ENCODE measurements at places on chromosomes 4 and X.

DNA sequence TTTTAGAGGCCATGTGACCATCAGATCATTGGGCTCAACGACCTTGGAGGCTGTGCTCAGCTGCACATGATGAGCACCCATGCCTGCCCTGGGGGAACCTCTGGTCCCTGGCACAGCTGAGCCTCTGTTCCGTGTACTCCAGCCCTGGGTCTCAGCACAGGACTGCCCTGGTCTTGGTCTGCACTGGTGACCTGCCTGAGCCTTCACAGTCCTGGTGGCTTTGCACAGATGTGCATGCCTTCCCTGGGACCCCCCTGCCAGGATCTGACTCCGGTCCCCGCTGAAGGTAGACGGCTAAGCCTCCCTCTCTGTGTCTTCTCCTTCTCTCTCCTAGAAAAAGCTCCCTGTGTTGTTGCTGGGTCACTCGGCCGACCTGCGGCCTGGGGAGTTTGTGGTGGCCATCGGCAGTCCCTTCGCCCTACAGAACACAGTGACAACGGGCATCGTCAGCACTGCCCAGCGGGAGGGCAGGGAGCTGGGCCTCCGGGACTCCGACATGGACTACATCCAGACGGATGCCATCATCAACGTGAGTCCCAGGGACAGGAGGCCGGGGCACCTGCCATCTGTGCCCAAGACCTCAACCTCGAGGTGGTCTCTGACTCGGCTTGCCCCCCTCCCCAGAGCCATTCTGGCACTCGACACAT lies 21.6 kb downstream of the HTRA3 start:
- DNase-seq: no peak

- no peak for DNase-seq
These were observed 37.4 kb downstream of the LARP7 start for GRCh38 chr4:112674376-112674775.

- no peak for DNase-seq
These were observed 212.7 kb downstream of the KCNIP4 start for GRCh38 chr4:21735866-21736265.

GRCh38 chr4:15742083-15742582 lies 36.0 kb upstream of the CD38 start:
- no peak for DNase-seq

GRCh38 chr4:80419946-80420345 lies 84.4 kb downstream of the CFAP299 start:
- no peak for DNase-seq

- DNase-seq: no peak
These were observed 79.6 kb downstream of the SMIM20 start for GRCh38 chr4:25993395-25994185.

DNA sequence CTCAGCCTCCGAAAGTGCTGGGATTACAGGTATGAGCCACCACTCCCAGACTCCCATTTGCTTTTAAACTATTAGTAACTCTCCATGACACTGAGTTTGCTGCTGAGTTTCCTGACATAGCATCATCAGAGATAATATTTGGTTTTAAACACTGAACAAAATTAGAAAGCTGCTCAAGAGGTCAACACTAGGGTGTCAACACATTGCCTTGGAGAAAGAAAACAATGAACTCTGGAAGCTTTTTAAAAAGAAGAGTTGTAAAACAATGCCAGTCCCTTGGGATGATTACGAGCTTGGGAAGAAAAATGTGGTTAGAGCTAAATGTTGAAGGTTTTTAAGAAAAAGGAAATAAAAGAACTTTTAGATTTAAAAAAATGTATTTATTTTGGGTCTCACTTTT lies 264.8 kb downstream of the CAMK2D start:
- DNase-seq: no peak

DNA sequence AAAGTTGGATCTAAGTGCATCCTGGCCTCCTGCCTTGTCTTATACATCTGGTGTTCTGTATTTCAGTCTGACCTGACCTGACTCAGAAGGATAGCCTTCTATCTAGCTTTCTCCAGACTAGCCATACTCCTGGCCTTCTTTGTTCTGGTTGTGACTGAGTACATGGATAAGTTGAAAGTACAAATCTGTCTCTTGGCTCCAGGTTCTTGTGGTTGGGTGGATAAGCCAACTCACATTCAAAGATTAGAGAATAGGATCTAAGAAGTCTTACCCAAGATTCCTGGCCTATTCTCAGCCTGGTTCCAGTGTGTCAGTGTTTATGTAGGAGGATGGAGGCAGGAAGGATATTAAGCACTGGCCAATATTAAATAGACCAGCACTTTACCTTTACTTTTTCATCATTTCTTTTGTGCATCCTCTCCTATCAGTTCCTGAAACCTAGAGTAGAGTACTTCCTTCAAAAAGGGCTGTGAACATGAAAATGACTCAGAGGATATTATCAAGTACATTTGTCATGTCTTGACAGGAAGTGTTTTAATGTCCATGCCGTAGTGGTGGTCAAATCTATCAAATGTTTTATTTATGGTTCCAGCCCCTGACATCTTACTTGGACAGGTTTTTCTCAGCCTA lies 123.5 kb downstream of the IL15 start:
- DNase-seq: no peak

- no peak for DNase-seq
These were observed 57.3 kb downstream of the SLC7A11 start for GRCh38 chr4:138184886-138185285.

- no peak for DNase-seq
These were observed 50.8 kb upstream of the HOPX start for GRCh38 chr4:56731857-56732256.

DNA sequence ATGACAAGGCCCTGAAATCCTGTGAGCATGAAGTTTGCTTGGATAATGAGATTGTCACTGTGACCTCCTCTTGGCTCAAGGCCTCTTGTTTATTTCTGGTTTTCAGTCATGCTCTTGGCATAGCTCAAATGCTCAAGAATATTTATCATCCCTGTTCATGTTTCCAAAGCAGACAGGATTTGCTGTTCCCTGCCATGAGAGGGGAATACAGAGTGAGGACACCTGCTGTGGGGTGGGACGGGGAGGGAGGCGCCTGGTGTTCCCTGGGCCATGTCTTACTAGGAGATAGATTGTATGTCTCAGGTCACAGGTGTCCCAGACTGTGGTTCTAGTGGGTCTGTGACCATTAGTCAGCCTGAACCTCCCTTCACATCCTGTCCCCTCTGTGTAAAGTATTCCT lies 34.9 kb upstream of the SH3RF1 start:
- no peak for DNase-seq

DNA sequence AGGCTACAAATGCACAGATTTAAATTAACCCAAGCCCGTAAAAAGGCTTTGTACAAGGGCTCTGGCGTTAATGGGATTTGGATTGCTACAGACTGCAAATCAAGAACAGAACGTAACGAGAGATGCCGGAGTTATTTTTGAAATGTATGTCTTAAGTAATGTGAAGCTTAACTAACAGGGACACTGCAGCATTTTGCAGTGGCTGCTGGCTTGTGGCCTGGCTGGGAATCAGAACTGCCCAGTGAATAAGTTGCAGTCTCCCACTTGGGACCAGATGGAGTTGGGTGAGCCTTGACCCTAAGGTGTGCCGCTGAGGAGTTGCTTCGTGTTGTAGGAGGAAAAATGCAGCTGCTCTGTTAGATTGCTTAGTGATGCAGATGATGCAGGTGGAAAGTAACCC lies 318.4 kb downstream of the DHX15 start:
- DNase-seq: no peak

DNA sequence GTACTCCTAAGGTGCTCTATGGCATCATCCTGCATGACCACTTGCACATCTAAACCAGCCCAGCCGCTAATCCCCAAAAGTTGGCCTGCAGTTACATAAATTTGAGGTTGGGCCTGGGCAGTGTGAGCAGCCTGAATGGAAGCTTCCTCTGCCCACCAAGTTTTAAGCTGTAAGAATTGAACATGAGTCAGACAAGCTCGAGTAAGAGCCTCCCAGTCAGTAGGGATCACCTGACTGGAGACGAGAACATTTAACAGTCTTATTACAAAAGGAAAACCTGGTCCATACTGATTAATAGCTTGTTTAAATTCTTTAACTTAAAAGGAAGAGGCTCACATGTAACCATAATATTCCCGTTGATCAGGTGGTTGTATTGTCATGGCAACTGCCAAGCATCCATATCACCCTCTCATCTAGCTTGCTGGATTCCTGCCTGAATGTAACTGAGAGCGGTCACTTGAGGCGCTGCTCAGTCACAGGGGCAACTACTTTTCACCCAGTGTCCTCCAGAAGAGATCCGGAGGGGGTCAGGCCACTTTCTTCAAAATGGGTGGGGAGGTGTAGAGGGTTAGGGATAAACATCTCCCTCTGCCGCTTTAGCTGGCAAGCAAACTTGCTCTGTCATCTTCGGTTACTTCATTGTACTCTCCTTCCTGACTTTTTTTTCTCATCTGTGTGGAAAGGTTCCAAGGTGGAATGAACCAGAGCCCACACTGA lies 56.6 kb upstream of the WDR1 start:
- no peak for DNase-seq

- no peak for DNase-seq
These were observed 68.3 kb upstream of the CHRDL1 start for GRCh38 chrX:110863883-110864282.

DNA sequence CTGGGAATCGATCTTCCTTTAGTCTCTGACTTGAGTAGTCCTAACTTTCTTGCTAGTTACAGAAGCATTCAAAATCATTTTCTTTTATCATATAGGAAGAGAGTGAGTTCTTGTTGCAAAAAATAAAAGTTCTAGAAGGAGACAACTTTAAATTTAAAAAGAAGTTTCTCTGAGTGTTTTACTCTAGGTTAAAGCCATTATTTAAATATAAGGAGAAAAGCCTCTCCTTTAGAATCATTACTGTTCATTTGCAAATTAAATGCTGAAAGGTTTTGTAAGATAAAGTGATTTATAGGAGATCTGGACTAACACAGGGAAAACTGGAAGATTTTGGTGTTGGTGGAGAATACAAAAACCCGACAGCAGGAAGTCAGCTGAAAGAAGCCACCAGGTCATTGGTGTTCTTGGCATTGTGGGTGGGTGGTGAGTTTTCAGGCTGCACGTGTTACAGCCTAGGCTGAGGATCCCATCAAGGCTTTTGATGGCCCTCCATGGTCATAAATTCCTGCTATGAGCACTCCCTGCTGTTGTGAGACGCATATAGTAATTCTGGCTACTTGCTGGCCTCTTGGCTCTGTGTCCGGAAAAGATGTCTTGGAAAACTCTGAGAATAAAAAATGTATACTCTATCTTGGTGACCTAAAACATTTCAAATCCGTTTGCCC lies 81.6 kb downstream of the GPAT3 start:
- DNase-seq: no peak

DNA sequence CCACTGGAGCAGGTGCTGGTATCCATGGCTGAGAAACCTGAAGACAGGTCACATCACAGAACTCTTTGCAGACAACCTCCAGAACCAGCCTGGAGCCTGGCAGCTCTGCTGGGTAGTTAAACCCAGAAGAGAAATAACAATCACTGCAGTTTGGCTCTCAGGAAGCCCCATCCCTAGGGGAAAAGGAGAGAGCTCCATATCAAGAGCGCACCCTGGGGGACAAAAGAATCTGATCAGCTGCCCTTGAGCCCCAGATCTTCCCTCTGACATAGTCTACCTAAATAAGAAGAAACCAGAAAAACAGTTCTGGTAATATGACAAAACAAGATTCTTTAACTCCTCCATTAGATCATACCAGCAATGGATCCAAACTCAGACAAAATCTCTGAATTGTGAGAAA lies 823.2 kb upstream of the FRG1 start:
- no peak for DNase-seq

GRCh38 chr4:32106767-32107166 lies 1386.6 kb downstream of the PCDH7 start:
- no peak for DNase-seq

DNA sequence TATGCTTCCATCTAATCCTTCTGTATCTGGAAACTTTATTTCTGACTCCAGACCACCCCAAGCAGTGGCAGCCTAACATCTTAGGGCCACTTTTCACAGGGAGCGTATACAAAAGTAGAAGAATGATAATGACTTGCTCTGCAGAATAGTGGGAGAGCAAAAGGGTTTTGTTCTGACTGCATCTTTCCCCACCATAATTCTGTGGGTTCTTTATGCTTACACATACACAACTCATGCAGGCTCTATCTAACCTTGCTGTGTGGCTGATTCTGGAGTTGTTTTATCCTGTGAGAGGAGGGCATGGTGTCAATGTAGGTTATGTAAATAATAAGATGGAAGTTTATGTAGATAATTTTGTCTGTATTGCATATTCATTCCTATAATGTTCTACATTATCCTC lies 42.4 kb upstream of the NDNF start:
- no peak for DNase-seq

DNA sequence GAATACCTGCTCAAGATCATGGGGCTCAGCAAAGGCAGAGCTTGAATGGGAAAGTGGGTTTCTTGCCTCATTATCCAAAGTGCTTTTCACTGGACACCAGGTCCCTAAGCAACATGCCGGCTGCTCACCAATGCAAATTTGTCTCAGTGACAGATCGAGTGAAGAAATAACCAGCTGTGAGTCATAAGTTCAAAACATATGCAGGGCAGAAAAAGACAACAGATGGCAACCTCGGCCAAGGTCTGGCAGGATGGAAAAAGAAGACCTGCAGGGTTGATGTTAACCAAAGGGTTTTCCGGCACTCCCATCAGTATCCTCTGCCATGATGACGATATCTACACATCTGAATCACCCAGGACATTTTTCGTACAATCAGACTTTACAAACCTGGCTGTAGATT lies 124.1 kb downstream of the AFAP1 start:
- no peak for DNase-seq

DNA sequence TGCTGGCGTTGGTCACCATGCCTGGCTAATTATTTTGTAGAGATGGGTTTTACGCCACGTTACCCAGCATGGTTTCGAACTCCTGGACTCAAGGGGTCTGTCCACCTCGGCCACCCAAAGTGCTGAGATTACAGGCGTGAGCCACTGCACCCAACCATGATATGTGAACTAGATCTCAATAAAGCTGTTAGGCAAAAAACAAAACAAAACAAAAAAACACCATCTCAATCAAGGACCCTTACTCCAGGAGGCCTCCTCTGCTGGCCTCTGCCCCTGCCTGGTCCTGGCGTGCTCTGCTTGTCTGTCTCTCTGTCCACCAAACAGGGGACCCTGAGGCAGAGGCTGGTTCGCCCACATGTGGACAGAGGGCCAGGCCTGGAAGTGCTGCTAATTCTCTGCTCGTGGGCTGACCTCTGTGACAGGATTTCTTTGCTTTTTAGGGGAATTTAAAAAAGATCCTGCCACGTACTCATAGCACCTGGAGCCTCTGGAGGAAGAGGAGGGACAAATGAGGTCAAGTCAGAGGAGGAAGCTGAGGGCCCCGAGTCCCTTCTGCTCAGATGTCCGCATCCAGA lies 32.7 kb upstream of the WFS1 start:
- DNase-seq: no peak

- no peak for DNase-seq
These were observed 53.6 kb downstream of the AMER1 start for GRCh38 chrX:64151911-64152310.
